ENCODE measurements at places on chromosomes 7 and 10.

GRCh38 chr7:55306331-55306730, 58.8 kb upstream of the LANCL2 start:
- ATAC-seq: no peak

- ATAC-seq: no peak
Measured at GRCh38 chr10:105288026-105288425, 646.9 kb downstream of the SORCS3 start.

- ATAC-seq: no peak
Measured at GRCh38 chr10:75426880-75427279, 4.5 kb upstream of the LRMDA start.

DNA sequence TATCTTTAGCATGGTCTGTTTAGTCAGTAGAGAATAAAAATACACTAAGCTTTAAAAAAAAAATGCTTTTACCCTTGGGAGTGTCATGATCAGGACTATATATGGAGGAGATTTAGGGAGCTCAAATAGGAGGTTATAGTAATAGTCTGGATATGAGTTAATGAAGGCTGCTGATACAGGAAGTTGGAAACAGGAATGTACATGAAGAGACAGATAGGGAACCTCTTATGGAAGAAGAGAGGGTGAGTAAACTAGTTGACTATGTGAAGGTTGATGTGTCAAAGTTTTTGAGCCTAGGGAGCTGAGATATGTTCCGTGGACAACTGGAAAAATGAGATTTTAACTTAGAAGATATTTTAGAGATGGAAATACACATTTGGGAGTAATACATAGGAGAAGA, 472.0 kb upstream of the FZD8 start:
- no peak for ATAC-seq

DNA sequence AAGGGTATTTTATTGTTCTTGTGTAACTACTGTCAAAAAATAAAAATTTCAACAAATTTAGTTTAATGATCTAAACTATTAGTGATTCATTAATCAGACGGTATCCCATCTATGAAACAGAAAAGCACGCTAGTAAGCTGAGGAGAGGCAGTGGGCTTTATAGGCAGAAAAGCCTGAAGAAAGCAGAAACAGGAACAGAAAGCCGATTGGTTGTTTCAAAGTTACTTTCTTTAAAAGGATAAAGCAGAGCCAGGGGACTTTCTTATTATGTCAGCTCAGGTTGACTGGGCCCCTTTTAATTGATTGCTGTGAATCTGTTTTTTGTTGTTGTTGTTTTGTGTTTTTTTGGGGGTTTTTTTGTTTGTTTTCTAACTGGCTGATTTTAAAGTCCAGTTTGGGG, 105.5 kb downstream of the TES start:
- no peak for ATAC-seq

DNA sequence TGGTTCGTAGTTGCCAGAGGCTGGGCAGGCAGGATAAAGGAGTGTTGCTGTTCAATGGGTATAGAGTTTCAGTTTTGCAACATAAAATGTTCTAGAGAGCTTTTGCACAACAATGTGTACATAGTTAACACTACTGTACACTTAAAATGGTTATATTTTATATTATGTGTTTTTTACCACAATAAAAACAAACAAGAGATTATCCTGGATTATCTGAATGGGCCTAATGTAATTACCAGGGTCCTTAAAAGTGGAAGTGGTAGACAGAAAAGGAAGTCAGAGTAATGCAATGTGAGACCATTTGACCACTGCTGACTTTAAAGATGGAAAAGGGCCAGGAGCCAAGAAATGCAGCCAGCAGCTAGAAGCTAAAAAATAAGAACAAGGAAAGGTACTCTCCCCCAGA, 159.7 kb downstream of the SGMS1 start:
- no peak for ATAC-seq

- ATAC-seq: no peak
Measured at GRCh38 chr10:61786728-61787127, 114.8 kb upstream of the ARID5B start.

Measured in motor neuron (in vitro differentiated cells).